Muscle of back (tissue), 13 donors: ENCODE measurements at places on chromosomes 16 and 17. TPM values are rescaled to one million over a fixed set of nuclear protein-coding genes. Genes with fewer than 3 reads are reported as not detected.

NPIPB6 gene
- polyA plus RNA-seq, result 0.42 TPM

ZG16 gene
- not detected for polyA plus RNA-seq

TLCD1 gene
- 4.5 TPM for polyA plus RNA-seq

SOX9 gene
- polyA plus RNA-seq, result 8.7 TPM

ARHGAP23 gene
- polyA plus RNA-seq, result 27.7 TPM

UTS2R gene
- polyA plus RNA-seq, result 3.8 TPM

PLA2G10 gene
- polyA plus RNA-seq, result 0.52 TPM

SPNS2 gene
- 5.1 TPM for polyA plus RNA-seq

HAS3 gene
- 2.5 TPM for polyA plus RNA-seq

FOXL1 gene
- polyA plus RNA-seq, result 0.58 TPM

KRT25 gene
- polyA plus RNA-seq, result not detected

SLC2A4 gene
- polyA plus RNA-seq, result 21.9 TPM

CCDC137 gene
- 12.1 TPM for polyA plus RNA-seq

AATK gene
- polyA plus RNA-seq, result 9.9 TPM

CHST5 gene
- 0.21 TPM for polyA plus RNA-seq

CBX1 gene
- 86.8 TPM for polyA plus RNA-seq

NTN1 gene
- 6.9 TPM for polyA plus RNA-seq

NGFR gene
- 34.9 TPM for polyA plus RNA-seq

KRTAP1-5 gene
- polyA plus RNA-seq, result not detected

LGALS9B gene
- polyA plus RNA-seq, result not detected

KCNH6 gene
- not detected for polyA plus RNA-seq

CES5A gene
- polyA plus RNA-seq, result not detected

HSF5 gene
- polyA plus RNA-seq, result 0.15 TPM

BAIAP3 gene
- 0.80 TPM for polyA plus RNA-seq

FAM83G gene
- polyA plus RNA-seq, result 0.27 TPM

KRT36 gene
- not detected for polyA plus RNA-seq

LAT gene
- 2.5 TPM for polyA plus RNA-seq

AARS1 gene
- polyA plus RNA-seq, result 53.2 TPM

FOXJ1 gene
- polyA plus RNA-seq, result not detected

SCIMP gene
- polyA plus RNA-seq, result 1.8 TPM

SMIM22 gene
- polyA plus RNA-seq, result not detected

RUNDC3A gene
- polyA plus RNA-seq, result 1.7 TPM

CX3CL1 gene
- 5.0 TPM for polyA plus RNA-seq

ADCY7 gene
- 7.9 TPM for polyA plus RNA-seq

KRTAP3-2 gene
- polyA plus RNA-seq, result 0.44 TPM

HOXB7 gene
- 5.8 TPM for polyA plus RNA-seq

NPW gene
- 1.2 TPM for polyA plus RNA-seq

FBXO39 gene
- 0.16 TPM for polyA plus RNA-seq

KIFC3 gene
- 12.5 TPM for polyA plus RNA-seq
